Dermis blood vessel endothelial cell (primary cell): ENCODE measurements at places on chromosomes 5 and 9. TPM values are rescaled to one million over a fixed set of nuclear protein-coding genes. Genes with fewer than 3 reads are reported as not detected.

Gene BASP1
- total RNA-seq = 4.4 and 9.3 TPM in 2 replicates

Gene F2RL2
- total RNA-seq = under 0.01 and 0.14 TPM in 2 replicates

GRCh38 chr9:89553451-89554010, 51.3 kb upstream of the GADD45G start:
- DNase-seq = no peak

GRCh38 chr9:1869843-1870242, 145.3 kb upstream of the SMARCA2 start:
- DNase-seq = peak; percentile 19

Gene PCAT7
- total RNA-seq = not detected in 2 replicates

- DNase-seq = no peak
Measured at GRCh38 chr9:17453751-17454150, 125.1 kb upstream of the SH3GL2 start.

DNA sequence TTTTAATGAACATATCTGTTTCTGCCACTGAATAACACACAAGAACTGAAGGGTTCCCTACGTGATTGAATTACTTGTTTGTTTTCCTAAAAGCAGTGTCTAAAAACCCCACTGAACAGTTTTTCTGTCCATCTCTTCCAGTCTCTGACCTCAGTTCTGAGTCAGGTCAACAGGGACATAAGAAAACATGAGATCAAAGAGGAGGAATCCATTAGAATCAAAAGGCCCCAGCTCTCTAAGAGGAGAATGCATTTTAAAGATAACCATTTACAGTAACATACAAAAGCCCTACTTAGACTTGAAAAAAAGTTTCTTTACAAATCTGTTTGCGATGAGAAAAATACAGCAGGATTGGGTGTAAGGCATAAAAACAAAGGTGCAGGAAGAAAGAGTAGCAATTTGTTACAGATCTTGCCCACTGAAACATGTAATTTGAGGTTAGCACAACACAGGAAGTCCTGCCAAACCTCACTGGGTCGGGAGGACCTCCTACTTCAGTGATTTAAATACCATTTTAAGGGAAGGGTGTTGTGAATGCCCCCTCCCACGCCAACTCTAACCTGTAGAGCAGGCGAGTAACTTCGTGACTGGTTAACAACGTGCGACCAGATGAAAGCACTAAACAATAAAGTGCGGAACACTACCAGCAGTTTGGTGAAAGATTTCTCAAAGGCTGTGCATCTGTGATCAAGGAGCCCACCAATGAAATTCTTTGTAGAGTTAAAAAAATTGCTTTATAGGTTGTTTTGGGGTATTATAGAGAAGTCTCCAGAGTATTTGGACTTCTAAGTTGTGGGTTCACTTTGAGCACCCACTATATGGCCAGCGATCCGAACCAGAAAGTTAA, 1.3 kb downstream of the QSOX2 start:
- no peak for DNase-seq

DNA sequence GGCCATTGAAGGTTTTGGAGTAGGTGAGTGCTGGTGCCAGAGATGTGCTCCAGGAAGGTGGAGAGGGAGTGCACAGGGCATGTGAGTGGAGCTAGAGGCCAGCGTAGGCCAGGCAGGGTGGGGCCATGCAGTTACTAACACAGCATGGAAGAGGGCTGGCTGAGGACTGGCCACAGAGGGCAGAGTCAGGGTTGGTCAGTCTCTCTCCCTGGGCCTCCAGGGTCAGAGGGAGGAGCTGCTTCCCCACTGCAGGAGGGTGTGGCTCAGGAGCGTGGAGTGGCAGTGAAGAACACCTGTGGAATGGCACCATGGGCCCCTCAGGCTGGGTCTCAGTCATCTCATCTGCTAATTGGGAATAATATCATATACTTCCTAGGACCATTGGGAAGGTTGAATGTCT, 167.7 kb downstream of the MACROH2A1 start:
- no peak for DNase-seq

GRCh38 chr5:134539732-134540131, 14.3 kb downstream of the JADE2 start:
- DNase-seq = no peak

DNA sequence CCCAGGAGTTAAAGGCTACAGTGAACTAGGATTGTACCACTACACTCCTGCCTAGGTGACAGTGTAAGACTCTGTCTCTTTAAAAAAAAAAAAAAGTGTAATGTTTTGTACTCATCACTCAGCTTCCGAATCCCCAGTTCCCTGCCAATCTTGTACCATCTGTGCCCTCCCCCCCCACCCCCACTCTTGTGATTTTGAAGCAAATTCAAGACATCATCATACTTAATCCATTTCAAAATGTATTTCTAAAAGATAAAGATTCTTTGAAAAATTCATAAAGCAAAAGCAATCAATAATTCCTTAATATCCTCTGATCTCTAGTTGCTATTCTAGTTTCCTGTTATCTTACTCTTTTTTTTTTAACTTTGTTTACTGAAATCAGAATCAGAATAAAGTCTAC, 34.9 kb upstream of the HMCN2 start:
- DNase-seq = no peak

DNA sequence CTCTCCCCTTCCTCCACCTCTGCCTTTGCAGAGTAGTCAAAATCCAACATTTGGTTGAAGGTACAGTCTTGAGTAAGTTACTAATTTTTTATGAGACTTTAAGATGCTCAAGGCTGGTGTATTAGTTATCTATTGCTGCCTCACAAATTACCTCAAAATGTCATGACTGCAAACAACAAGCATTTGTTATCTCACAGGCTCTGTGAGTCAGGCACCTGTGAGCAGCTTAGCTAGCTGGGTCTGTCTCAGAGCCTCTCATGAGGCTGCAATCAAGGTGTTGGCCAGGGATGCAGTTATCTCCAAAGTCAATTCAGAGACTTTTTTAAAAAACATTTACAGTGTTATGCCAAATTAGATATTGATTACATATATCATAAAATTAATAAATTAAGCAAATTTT, 371.3 kb upstream of the RGMB start:
- no peak for DNase-seq

Gene NTMT1
- total RNA-seq = 15.7 and 20.1 TPM in 2 replicates

DNA sequence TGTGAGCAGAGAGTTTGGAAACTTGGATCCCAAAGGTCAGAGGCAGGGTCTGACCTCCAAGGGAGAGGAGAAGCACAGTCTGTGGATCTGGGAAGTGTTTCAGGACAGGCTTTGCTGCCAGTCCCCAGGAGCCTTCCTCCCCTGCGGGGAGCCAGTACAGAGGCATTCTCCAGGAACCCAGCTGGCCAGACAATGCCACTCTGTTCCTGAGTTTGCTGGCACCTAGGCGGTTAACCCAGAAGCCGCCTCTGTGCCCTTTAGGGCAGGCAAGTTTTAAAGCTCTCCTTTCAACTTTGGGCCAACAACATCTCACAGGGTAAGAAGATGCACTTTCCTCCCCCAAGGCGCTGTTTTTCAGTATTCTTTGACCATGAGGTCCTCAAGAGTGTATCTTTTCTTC, 37.0 kb upstream of the FGF1 start:
- no peak for DNase-seq
